Fibroblast of the conjunctiva (primary cell): ENCODE measurements at places on chromosomes 4 and X.

DNA sequence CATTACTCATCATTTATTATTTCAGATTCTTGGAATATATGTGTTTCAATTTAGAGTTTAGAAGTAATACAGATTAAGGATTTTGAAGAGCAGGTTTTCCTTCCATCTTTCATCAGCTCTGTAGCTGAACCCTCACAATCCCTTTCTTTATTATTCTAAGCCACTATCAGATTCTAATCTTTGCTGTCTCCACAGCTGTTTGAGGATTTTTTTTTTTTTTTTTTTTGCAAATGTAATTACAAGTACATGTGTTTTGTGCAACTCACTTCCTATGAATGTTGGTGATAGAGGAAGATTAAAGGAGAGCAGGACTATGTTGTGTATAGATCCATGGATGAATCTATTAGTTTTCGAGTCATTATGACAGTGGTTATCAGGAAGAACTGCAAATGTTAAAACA, 87.4 kb upstream of the TENM3 start:
- no peak for DNase-seq

DNA sequence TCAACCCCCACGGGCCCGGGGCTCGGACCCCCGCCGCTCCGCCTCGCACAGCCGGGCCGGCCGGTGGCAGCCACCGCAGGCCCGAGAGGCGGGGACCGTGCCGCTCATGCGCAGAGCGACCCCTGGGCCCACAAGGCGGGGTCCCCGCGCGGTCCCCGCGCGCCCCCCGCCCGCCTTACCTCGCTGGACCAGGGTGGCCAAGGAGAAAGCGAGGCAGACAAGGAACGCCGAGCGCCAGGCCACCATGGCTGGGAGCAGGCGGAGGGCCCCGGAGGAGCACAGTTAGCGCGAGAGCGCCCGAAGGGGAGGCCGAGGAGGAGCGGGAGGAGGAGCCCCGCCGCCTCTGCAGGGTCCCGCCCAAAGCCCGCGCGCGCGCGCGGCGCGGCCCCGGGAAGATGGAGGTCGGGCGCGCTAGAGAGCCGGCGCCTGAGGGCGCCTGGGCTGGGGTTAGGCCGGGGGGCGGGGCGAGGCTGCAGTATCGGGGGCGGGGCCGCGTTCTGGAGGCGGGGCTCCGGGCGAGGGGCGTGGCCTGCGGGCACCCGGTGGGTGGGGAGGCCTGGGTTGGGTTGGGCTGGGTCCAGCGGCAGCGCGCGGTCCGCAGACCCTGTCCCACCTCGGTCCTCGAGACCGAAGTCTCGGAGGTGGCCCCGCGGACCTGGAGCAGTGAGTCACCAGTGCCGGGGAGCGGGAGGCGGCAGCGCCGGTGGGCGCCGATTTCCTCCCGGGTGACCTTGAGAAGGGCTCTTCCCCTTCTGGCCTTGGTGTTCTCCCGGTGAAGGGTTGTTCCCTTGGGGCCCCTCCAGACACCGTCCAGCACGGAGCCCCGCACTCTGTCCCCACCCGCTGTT, at the start of gene CD99L2:
CD99L2 (minus strand) TSS at position 326 of the 848 bp plus-strand sequence; CDS start at position 246, 80 bp downstream.
- DNase-seq, result peak; percentile 67

- DNase-seq, result no peak
These were observed 32.0 kb downstream of the DYNLT3 start for GRCh38 chrX:37815366-37815765.

GRCh38 chrX:40265936-40266335, 168.2 kb upstream of the BCOR start:
- no peak for DNase-seq

DNA sequence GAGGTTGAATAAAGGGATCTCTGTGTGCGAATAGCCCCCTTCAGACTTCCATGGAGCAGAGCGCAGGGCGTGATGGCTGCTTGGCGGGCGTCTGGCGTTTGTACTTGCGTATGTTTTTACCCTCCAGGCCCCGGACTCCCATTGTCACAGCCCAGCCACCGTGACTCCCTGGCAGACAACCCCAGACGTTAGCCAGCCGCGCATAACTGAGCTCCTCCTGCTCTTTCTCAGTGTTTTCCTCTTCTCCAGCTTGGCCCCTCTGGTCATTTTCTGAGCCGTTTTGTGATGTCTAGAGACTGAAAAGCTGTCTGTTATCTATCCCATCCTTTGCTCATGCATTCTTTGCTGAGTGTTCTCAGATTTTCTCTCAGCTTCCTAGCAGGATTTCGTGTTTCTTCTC, 54.3 kb downstream of the IGFBP7 start:
- DNase-seq, result no peak

- DNase-seq, result no peak
These were observed 24.9 kb downstream of the EFNB1 start for GRCh38 chrX:68853665-68854251.

DNA sequence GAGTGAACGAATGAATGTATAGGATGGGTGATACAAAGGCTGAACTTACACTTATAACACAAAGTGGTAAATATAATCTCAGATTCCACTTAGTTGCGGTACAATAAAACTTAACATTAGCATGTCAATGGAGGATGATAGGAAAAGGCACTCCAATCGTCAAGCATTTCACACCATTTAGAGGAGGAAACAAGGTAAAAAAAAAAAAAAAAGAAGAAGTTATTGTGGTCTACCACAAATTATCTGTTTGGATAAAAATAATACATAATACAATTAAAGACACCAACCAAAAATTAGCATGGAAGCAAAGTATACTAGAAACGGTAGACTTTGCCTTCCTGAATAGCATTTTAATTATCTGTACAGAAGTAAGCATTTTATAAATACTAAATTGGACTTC, 205.5 kb downstream of the PPP3CA start:
- DNase-seq, result no peak

- DNase-seq, result no peak
These were observed 1.5 kb upstream of the RELL1 start for GRCh38 chr4:37687681-37688080.

DNA sequence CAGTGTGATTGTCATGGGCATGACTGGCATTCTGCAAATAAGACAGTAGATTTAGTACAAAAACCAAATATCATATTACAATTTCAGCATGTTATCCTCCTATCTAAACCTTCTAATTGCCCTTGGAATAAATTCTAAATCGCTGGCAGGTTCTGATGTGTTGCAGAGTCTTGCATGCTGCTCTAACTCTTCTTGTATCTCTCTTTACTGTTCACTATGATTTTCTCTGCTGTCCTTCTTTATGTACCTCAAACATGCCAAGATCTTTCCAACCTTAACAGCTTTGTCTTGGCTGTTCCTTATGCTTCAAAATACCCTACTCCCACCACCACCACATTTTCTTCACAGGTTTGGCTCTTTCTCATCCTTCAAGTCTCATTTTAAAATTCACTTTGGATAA, 43.0 kb upstream of the KCNIP4 start:
- no peak for DNase-seq

DNA sequence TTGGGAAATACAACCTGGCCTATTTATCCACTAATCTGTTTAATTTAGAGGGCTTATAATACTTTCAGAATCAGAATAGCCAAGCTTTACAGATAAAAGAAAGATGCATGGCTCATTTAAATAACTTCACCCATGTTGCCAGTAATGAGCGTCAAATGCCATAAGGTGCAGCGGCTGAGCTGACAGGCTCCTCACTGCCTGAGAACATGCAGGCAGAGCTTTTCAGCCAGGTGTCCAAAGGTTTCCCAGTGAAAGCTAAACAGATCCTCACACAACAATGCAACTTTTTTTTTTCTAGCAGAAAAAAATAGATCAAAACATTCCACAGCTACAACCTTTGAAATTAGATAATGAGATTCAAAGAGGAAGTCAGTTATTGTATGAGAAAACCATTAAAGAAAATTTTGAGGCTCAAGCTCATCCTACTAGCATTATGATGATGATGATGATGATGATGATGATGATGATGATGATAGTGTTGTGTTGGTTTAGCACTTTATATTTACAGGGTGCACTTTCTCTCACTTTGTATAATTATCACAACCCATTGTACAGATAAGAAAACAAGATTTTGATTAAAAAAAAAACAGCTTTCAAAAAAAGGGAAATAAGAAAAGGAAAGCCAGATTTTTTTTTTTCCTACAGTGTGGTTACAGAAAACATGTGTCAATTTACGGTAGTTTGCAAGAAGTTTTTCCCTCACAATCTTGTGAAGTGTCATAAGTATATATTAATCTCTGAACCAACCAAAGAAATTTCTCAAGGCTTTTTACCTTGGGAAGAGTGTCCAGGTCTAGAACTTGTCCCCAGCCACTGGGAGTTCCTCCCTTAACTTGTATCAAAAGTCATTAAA, 12.2 kb upstream of the TNIP3 start:
- no peak for DNase-seq

GRCh38 chr4:134202166-134202956, 772 bp upstream of the PABPC4L start:
- DNase-seq, result no peak

- DNase-seq, result no peak
These were observed 113.8 kb upstream of the ENPP6 start for GRCh38 chr4:184331268-184331995.

- DNase-seq, result no peak
These were observed 30.4 kb downstream of the ACSL1 start for GRCh38 chr4:184795214-184795844.

DNA sequence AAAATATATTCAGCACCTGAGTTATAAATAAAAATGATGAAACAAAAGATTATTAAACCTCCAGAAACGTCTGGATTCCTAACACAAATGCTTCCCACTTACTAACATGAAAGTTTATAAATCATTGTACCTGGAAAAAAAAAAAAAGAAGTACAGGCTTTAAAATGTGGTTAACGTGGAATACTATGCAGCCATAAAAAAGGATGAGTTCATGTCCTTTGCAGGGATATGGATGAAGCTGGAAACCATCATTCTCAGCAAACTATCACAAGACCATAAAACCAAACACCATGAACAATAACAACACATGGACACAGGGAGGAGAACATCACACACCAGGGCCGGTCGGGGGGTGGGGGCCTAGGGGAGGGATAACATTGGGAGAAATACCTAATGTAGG, 160.5 kb downstream of the ADAMTS3 start:
- no peak for DNase-seq

DNA sequence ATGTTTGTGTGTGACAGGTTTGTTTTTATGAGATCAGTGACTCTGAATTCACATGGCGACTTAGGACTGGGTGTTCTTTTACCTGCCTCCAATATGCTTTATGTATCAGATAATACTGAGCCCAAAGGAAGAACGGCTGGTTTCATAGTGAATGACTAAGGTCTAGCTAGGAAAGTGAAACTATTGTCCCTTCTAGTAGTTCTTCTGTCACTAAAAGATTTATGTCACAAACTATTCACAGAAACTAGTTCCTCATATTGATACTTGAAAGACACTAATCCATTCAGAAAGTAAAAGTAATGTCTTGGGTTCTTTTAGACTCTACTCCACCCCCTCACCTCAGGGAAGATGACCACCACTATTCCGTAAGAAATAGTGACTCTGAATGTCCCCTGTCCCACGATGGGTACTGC, 81.7 kb downstream of the EGF start:
- DNase-seq, result no peak

DNA sequence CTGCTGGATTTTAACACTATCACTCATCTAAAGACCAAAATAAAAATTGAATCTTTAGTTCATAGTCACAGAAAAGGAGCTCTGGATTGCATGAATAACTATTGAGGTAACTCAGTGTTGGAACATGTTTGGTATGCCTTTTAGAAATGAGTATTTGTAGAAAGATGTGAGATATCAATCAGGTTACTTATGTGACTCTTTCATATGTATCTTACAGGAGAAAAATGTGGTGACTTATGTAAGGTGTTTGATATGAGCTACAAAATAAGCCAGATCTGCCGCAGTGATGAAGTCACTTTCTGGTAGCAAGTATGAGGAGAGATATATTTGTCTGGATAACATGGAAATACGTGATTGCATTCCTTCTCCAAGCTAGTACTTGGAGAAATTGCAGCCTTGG, 1653.3 kb upstream of the PCDH7 start:
- no peak for DNase-seq

DNA sequence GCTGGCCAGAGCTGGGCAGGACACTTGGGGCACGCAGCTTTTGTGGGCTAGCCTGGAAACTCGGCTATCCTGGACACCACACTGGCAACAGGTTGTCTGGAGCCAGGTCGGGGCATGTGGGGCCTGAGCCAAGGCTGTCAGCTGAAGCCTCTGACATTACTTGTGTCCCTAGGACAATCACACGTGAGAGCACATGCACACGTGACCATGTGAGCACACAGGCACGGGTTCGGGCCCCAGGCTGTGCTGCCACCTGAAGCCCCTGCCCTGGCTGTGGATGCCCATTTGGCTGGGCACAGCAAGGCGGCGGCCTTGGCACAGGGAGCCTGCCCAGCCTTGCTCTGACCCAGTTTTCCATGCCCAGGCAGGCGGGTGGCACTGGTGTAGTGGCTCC, 8.7 kb upstream of the FGFR3 start:
- no peak for DNase-seq

DNA sequence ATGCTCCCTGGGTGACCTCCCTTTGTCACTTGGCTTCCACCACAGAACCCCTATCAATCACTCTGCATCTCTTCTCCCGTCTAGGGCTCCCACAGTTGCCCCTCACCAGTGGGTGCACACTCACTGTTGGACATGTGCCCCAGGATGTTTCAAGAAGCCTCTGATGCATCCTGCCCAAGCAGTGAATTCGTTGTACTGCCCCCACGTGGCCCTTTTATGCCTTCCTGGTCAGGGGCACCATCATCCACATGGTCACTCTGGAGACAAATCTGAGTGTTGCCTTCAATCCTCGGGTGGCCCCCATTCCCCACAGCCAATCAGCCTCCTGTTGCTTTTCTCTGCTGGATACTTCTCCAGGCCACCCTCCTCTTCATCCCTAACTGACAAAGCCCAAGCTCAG, 12.2 kb downstream of the ITIH6 start:
- DNase-seq, result no peak

DNA sequence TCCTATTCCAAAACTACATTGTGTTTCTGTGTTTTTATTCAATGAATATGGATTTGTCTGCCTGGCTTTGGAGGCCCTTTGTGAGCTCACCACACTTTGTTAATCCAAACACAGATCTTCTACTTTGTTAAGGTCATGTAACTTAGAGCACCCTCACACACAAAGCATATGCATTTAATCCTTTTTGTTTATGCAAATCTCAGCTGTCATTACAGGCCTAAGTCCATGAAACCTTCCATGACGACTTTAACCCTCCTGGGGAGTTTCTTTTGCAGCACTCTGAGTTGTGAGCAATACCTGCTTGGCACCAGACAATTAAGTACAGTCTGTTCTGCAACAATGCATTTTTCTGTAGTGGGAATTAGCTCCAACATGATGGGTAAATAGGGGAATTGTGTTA, 14.9 kb downstream of the CCSER1 start:
- DNase-seq, result no peak

DNA sequence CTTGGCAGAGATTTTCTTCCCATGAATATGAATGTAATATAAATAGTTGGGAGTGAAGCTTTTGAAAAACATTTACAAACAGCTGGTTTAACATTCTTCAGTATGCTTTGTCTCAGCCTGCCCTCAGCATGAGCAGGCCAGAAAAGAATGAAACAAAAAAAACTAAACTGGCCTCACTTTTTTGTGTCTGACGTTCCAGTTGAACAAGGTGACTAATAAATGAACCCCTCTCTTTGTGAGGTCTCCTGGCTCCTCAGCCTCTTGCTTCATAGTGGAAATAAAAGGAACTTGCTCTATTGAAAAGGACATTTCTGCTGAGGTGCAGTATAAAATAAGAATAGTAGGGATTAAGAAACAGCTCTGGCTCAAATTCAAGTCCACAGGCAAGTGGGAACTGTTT, 9.4 kb downstream of the CHST7 start:
- peak; percentile 43 for DNase-seq

- DNase-seq, result no peak
These were observed 39.4 kb upstream of the NR3C2 start for GRCh38 chr4:148481636-148482035.

GRCh38 chr4:1495416-1496115, 89.3 kb upstream of the NKX1-1 start:
- DNase-seq, result no peak

GRCh38 chrX:39852491-39852890, 245.3 kb downstream of the BCOR start:
- no peak for DNase-seq
